ENCODE measurements at places on chromosomes 5 and 9. TPM values are rescaled to one million over a fixed set of nuclear protein-coding genes. Genes with fewer than 3 reads are reported as not detected.

GRCh38 chr5:161549106-161549505 lies 2.6 kb upstream of the GABRB2 start:
- DNase-seq, result no peak

- DNase-seq, result no peak
Measured at GRCh38 chr9:109369285-109369684, 48.4 kb upstream of the EPB41L4B start.

DNA sequence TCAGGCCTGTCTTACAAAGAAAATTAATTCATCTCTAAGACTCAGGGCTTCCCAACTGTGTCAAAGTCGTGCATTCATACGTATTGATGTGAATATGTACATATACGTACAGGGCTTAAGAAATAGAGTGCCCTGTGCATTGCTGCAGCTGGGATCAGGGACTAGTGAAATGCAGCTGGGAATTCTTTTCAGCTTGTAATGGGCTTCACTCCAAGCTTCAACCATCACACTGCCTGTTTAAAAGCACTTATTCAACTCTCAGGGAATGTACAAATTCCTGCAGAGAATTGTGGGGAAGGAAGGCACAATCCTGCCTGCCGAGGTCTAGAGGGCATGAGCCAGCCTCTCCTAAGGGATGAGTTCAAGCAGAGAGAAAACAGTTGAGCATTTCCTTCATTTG lies 59.6 kb upstream of the MAN2A1 start:
- no peak for DNase-seq

DNA sequence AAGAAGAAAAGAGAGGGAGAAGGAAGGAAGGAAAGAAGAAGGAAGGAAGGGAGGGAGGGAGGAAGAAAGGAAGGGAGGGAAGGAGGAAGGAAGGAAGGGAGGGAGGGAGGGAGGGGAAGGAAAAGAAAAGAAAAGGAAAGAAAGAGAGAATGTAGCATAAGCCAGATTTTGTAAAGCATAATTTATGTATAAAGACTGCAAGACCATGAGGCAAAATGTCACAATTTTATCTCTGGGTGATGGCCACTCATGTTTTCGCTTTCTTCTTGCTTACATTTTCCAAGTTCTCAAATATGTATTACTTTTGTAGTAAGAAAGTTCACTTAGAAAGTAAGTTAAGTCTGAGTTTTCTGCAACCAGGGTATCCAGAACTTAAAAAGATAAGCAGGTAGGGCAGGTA lies 3.4 kb upstream of the RNF183 start:
- DNase-seq, result no peak

DNA sequence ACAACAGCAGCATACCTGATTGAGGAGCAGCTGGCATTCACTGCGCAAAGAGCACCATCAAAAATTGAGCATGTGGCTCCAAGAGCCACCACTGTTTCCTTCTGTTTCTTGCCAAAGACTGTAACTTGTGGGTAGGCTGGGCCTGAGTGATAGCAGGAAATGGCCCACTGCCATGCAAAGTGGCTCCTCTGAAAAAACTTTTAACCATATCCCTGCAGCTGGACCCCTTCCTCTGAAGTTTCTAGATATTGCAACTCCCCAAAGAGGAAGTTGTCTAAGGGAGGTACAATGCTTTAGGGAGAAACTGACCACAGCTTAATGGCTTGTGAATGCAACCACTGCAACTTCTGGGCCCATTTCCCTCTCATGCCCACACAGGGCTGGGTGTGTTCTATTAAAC lies 355.4 kb upstream of the PDE4D start:
- no peak for DNase-seq

GRCh38 chr5:133930061-133930812 lies 38.2 kb downstream of the C5orf15 start:
- no peak for DNase-seq

DNA sequence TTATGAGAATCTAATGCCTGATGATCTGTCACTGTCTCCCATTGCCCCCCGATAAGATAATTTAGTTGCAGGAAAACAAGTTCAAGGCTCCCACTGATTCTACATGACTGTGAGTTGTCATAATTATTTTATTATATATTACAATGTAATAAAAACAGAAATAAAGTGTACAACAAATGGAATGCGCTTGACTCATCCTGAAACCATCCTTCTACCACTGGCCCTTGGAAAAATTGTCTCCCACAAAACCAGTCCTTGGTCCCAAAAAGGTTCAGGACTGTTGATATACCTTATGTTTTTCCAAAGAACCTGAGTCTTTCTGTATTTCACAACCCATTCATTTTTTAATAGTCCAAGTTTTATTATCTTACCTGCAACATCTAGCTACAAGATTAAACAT lies 403.5 kb downstream of the TAF11L14 start:
- no peak for DNase-seq

- DNase-seq, result no peak
Measured at GRCh38 chr5:127976991-127977717, 106.4 kb upstream of the SLC12A2 start.

- no peak for DNase-seq
Measured at GRCh38 chr9:13832446-13832845, 481.5 kb downstream of the NFIB start.

The ADAMTS12 gene
- total RNA-seq, result 0.76 TPM

The IFNB1 gene
- not detected for total RNA-seq

Data from A673 (cell line).